ENCODE measurements at places on chromosomes 3 and 15. TPM values are rescaled to one million over a fixed set of nuclear protein-coding genes. Genes with fewer than 3 reads are reported as not detected.

- no peak for DNase-seq
These were observed 33.9 kb upstream of the TOPBP1 start for GRCh38 chr3:133695560-133696171.

DNA sequence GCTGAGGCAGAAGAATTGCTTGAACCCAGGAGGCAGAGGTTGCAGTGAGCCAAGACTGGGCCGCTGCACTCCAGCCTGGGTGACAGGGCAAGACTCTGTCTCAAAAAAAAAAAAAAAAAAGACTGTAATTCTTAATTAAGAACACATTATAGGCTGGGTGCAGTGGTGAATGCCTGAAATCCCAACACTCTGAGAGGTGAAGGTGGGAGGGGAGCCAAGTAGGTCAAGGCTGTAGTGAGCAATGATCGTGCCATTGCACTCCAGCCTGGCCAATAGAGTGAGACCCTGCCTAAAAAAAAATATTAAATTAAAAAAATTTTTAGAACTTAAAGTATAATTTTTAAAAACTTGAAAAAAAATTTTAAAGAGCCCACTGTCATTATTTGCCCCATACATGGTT lies 13.4 kb upstream of the ARPIN start:
- no peak for DNase-seq

Gene PDIA3
- total RNA-seq = 179 TPM

GRCh38 chr3:174859756-174860155 lies 622 bp downstream of the NAALADL2 start:
- no peak for DNase-seq

DNA sequence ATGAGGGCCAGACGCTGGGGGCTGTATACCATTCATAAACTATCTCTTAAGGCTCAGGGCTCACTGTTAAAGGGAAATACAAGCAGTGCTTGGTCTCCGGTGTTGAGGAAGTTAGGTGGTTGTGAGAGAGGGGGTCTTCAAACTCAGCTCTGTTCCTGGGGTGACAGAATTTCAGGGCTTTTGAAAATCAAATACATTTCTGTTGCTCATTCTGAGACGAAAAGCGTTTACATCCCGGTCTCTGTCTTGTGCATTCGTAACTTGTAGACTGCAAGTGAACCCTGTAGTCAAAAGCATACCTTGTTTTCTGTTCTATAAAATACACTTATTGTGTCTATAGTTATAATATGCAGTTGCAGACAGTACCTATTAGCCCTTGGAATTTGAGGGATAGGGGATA lies 1.7 kb downstream of the SLCO3A1 start:
- no peak for DNase-seq

Gene SH3BP5
- 16.8 TPM for total RNA-seq

- DNase-seq = no peak
These were observed 138.4 kb upstream of the NAALADL2 start for GRCh38 chr3:174720717-174721116.

GRCh38 chr3:54557538-54558428 lies 370.1 kb downstream of the LRTM1 start:
- DNase-seq = no peak

DNA sequence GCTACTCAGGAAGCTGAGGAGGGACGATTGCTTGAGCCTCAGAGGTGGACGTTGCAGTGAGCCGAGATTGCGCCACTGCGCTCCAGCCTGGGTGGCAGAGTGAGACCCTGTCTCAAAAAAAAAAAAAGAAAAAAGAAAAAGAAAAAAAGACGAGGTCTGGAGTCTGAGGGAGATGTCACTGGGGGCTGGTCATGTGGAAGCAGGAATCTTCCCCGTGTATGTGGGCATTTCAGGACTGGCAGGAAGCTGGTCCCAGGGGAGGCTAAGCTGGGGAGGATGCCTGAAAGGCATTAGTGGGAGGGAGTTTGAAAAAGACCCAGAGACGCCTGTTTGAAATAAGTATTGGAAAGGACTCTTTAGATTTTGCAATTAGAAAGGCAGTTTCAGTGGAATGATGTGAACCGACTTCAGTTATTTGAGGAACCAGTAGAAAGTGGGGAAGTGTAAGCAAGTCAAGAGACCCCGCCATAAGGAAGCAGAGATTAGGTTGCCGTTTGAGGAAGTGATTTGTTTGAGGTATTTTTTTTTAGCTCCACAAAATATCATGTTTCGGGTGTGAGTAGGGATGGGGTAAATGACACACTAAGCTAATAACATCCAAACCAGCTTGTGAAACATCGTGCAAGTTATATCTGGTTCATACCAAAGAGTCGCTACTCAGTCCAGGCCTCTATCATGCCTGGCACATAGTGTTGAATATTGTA lies 55.5 kb downstream of the ST6GAL1 start:
- DNase-seq = no peak

- DNase-seq = no peak
These were observed 6.2 kb downstream of the P2RY1 start for GRCh38 chr3:152841131-152841530.

GRCh38 chr15:42148808-42149492 lies 7.5 kb downstream of the PLA2G4F start:
- DNase-seq = no peak

GRCh38 chr3:195551381-195551978 lies 8.4 kb upstream of the PPP1R2 start:
- DNase-seq = no peak
